ENCODE measurements at places on chromosomes 11 and 22.
A peak's percentile ranks its signal among the peaks of the same experiment; 100 is the strongest.

DNA sequence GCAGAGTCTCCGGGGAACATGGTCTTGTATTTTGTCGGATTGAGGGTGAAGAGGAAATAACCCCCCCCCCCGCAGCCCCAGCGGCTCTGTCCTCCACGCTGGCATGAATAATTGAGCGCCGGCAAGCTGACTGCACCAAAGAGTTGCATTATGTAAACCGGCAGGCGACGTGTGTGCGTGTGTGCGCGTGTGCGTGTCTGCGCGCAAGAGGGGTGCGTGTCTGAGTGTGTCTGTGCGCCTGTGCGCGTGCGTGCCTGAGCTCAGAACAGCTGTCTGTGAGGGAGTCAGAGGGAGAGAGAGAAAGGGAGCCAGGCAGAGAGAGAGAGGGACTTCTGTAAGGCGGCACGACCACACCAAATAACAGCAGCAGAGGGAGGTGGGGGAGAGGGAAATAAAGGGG, 94.4 kb downstream of the SCN3B start:
- DNase-seq: peak; percentile 53

- DNase-seq: no peak
These were observed 92.7 kb downstream of the ETS1 start for GRCh38 chr11:128494418-128495332.

- DNase-seq: no peak
These were observed 61.9 kb downstream of the C11orf58 start for GRCh38 chr11:16800382-16800781.

DNA sequence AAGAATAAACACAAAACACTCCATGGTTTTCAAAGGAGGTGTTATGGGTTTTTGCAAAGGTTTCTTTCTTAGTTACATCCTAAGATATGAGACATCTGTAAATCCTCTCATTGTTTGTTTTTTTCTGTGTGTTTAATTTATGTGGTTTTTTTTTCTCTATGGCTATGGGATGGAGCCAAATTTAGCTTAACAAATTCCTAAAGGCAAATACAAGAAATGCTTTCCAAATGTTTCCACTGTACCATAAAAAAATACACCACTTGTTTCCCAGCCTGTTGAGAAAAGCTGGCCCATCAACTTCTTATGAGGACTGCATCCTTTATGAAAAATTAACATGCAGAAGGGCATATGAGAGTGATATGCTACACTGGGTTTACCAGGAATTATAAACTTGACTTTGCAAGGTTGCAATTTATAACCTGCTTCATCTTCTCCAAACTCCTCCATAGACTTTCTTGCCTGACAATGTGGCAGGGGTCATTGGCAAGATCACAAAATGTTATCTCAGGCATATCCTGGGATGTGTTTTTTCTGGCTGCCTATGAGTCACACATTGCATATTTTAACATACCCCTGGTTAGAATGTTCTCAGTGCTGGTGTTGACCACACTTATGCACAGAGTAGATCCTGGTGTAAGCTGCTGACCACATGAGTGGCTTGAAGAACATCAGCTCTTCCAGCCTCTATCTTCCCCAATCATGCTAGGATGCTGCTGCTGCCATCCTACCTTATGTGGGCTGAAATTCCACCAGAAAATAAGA, 137.6 kb upstream of the TTC12 start:
- DNase-seq: peak; percentile 79

GRCh38 chr11:82004537-82005213, 729.0 kb downstream of the FAM181B start:
- no peak for DNase-seq

DNA sequence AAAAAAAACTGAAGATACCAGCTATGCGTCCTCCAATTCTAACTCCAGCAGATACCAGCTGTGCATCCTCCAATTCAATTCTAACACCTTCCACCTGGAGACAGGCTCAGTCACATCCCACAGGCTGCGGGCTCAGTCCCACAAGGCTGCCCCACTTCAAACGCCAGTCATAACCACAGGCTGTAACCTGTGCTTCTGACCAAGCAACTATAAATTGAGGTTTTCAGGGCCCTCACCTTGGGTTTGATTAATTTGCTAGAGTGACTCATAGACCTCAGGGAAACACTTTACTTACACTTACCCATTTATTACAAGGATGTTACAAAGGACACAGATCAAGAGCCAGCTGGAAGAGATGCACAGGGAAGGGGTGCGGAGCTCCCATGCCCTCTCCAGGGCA, 32.4 kb upstream of the MSANTD2 start:
- DNase-seq: no peak
